ENCODE measurements at places on chromosomes 6 and 20.

DNA sequence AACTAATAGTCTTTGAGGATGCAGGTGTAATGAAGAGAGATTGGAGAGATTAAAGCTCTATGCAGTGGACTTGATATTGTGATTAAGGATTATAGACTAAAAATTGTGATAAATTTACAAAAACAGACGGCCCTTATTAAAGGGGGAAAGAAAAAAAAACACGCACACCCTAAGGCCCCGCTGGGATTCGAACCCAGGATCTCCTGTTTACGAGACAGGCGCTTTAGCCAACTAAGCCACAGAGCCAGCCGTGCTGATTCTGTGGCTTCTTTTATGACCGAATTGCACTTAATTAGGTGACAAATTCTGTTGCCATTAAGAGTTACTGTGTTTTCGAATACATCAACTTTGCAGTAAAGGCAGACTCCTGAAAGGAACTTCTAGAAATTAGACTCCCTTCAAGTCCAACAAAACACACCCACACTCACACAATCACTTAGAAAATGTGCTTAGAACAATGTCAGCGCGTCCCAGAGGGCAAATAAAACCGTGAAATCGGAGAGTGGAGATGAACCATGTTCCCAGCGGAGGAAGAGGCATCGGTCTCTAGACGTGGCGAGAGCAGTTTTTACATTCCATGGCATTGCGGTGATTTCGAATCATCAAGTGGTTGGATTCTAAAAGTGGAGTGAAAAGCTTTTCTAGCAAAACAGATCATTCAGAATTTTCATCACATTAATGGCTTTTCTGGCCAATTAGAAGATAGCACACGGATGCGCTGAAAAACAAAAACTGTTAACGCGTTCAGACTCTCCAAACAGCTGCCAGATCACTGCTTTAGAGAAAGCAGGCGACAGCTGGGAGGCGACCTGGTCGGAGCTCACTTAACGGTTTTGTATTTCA lies 122.6 kb downstream of the GPX5 start:
- no peak for DNase-seq

DNA sequence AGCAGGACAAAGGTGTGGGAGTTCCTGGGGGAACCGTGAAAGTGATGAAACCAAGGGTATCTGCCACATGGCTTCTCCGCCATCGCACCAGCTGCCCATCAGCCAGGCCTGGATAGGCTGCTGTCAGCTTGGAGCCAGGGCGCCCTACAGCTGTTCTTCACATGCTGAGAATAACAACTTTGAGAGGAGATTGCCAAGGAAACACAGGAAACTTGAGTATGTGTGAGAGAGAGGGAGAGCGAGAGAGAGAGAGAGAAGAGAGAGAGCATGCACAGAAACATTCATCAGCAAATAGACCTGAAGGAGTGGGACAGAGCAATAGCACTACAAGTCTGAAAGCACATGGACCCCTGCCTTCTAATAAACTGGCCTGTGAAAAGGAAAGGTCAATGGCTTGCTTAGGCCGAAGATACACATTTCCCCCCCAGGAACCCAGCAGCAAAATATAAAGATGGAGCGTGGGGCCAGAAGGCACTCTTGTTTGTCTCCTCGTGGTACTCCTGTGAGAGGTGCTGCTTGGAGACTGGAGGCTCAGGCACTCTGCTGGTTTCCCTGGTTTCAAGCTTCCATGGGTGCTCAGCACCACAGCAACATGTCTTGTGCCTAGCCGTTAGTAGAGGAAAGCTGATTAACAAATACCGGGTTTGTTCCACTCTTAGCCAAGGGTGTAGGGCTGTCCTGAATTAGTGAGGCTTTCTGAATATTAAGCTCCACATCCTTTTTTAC lies 53.0 kb downstream of the SNAP25 start:
- no peak for DNase-seq

DNA sequence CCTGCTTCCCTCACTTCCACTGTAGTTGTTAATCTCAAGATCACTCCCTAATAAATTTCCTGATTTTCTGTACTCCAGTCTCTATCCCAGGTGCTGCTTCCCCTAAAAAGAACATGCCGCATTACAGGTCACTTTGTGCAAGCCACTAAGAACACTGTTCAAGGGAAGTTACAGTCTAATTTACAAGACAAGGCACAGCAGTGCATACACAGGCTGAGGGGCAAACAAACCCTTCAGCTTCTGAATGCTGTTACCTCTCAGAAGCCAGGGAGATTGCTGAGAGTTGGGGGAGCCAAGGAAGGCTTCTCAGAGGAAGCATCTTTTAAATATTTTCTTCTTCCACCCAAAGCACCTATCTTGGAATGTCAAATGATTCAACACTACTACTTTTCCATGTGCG lies 445.3 kb upstream of the FLRT3 start:
- no peak for DNase-seq

GRCh38 chr6:36160147-36160760 lies 29.9 kb downstream of the MAPK13 start:
- no peak for DNase-seq

GRCh38 chr6:157268396-157268795 lies 54.9 kb downstream of the TMEM242 start:
- no peak for DNase-seq

DNA sequence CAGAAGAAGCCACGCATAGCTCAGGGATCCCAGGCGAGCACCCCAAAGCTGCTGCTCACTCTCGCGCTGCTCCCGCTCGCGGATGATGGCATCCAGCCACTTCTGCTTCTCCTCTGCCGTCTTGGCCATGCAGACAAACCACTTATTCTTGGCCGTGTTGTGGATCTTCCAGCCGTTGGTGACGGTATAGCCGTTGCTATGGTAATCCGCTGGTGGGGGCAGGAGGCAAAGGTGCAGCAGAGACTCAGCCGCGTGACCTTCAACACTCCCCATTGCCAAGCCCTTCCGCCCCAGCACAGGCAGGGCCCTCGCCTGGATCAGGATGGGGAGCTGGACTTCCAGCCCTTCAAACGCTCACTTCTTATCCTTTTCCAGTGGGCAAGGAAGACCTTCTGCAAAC lies 136.9 kb downstream of the PREX1 start:
- no peak for DNase-seq

DNA sequence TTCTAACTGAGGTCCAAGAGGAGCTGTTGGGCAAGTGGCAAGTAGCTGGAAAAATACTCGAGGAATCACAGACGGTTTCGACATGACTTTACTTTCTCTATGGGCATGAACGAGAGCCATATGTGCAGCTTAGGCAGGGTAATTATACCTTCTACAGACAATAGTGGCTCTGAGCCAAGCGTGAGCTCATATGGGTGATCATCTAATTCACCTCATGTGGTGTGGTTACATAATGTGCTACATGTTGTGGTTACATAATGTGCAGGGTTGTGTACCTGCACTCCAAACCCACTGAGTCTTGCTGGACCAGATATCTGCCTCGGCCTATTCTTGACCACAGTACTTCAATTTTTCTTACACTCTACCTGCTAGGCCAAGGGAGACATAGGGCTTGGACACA lies 771.7 kb upstream of the EYS start:
- no peak for DNase-seq

GRCh38 chr6:107968081-107968480 lies 10.1 kb upstream of the SEC63 start:
- no peak for DNase-seq

DNA sequence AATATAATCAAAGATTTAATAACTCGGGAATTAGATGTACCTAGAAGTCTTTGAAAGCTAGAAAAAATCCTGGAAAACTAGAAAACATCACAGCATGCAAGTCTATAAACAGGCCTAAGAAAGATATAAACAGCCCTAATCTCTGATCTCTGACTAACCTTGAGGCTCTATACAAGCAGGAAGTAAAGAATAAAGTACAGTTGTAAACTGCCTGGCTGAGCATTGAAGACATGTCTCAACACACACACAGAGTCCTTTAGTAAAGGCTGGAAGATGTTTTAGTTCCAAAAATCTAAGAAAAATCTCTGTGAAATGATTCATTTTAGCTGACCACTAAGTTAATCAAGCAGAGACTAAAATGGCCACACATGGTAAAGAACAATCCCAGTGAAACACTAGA lies 774.5 kb downstream of the EYS start:
- no peak for DNase-seq

DNA sequence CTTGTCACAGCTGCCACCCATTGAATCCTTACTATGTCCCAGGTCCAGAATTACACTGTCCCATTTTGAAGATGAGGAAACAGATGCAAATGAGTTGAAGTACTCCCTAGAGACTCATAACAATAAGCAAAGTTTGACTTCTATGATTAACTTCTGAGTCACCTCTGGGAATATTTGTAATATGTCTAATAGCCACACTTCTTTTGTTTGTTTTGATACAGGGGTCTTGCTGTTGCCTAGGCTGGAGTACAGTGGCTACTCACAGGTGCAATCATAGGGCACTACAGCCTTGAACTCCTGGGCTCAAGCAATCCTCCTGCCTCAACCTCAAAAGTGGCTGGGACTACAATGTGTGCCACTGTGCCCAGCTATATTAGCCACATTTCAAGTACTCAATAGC lies 11.4 kb upstream of the SOX12 start:
- no peak for DNase-seq

- no peak for DNase-seq
Observed at GRCh38 chr20:8089668-8090067, 42.4 kb upstream of the PLCB1 start.

- DNase-seq: no peak
Observed at GRCh38 chr6:88263591-88263990, 97.4 kb upstream of the CNR1 start.

All from left ventricle myocardium superior (tissue), 1 donor.